NCI-H69 (cell line): ENCODE measurements at places on chromosomes 2 and 18.

- DNase-seq: no peak
Observed at GRCh38 chr18:62880034-62880433, 164.7 kb downstream of the PHLPP1 start.

DNA sequence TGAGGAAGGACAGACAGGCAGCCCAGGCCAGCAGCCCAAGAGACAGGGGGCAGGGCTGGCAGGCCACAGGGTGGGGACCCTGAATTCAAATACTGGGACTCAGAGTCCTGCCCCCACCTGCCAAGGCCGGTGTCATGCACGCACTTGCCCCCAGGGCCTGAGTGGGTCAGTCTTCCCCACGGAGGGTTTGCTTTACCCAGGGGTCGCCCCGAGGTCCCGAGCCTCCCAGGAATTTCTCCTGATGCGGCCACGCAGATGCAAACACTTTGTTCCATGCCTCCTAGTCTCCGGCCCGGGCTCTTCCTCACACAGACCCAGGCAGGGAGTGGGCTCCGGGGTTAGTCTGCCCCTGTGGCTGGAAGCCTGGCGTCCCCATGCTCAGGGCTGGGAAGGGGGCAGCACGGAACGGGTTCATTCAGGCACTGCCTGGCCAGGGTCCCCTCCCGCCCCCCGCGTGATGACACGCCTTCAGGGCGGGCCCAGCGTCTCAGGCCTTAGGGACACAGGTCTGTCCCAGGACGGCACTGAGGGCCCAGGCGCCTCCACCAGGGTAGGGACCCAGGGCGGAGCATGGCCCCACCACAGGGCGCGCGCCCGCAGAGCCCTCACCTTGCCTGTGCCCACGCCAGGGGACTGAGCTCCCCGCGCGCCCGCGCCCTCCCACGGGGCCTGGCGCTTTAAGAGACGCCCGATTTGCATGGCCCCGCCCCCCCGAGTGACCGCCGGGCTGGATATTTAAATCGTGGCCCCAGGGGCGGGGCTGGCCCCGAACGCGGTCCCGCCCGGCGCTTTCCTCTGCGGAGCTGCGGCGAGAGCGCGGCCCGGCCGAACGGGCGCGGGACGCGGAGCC, at the start of gene SNED1:
TSS of gene SNED1 (plus strand) at position 763 of the 850 bp plus-strand sequence. CDS start 220 bp downstream, outside the sequence.
- DNase-seq: peak; percentile 71

- no peak for DNase-seq
Observed at GRCh38 chr2:88542668-88543067, 84.6 kb downstream of the EIF2AK3 start.

DNA sequence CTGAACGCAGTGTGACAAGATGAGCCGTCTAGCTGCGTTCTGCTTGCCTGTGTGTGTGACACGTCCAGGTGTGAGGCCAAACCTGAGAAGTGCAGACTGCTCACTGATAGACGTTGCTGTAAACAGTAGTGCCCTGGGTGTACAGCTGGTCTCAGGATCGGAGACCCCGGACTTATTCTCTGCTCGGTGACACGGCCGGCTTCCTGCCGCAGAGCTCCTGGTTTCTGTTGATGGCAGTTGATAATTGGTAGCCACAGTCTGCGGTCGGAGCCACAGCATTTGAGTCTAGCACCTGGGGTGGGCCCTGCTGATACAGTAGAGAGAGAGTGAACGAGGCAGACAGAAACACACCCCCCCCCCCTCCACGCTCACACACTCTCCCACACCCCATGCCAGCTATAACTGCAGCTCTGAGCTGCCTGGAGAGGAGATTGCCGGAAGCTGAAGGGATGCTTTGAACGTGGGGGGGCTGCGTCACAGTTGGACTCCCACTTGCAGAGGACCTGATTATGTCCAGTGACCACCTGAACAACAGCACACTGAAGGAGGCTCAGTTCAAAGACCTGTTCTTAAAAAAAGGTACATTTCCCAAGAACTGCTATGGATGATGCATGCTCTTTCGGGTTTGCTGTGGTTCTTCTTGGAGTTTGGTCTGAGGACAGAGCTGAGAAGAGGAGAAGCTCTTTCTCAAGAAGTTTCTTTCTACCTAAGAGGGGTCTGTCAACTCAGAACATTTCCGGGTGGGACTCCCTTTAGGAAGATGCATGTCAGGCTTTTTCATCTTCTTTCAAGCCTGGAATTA, 114.0 kb downstream of the FAM210A start:
- peak; percentile 72 for DNase-seq

GRCh38 chr2:232228332-232228731, 150.2 kb upstream of the ALPP start:
- DNase-seq: no peak

DNA sequence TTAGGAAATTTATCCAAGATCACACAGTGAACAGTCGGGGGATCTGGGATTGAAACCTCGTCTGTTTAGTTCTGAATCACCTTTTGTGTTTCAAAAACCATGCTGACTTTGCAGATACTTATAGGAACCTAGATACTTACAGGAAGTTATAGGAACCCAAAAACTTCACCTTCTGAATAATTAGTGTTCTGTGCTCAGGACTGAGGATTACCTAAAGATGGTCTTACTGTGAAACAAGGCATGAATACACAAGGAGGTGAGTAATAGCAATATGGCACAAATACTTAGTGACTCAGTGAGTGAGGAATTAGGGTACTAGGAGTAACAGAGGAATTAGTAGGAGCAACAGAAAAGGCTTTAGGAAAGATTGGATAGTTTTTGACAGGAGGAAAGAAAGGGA, 145.5 kb downstream of the LRATD1 start:
- DNase-seq: no peak

- no peak for DNase-seq
Observed at GRCh38 chr2:109130723-109130995, 1.7 kb downstream of the SH3RF3 start.

- DNase-seq: no peak
Observed at GRCh38 chr2:145399131-145399530, 879.2 kb upstream of the ZEB2 start.

DNA sequence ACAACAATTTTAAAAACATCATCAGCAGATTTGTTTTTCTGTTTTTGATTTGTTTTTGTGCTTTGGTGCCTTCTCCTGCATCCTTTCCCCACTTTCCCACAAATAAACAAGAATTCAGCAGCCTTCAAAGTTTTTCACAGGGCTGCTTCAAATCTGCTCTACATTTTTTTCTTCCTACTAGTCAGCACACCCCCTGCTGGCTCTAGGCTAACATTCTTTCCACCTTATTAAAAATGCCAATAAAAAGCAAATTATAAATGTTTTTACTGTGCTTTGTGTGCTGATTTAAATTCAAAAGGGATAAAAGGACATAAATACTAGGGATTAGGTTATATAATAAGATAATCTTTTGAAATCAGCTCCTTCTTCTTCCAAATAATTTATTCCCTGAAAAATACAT, 6.2 kb upstream of the CNTNAP5 start:
- DNase-seq: no peak

- no peak for DNase-seq
Observed at GRCh38 chr18:42442656-42443055, 487.6 kb downstream of the PIK3C3 start.

DNA sequence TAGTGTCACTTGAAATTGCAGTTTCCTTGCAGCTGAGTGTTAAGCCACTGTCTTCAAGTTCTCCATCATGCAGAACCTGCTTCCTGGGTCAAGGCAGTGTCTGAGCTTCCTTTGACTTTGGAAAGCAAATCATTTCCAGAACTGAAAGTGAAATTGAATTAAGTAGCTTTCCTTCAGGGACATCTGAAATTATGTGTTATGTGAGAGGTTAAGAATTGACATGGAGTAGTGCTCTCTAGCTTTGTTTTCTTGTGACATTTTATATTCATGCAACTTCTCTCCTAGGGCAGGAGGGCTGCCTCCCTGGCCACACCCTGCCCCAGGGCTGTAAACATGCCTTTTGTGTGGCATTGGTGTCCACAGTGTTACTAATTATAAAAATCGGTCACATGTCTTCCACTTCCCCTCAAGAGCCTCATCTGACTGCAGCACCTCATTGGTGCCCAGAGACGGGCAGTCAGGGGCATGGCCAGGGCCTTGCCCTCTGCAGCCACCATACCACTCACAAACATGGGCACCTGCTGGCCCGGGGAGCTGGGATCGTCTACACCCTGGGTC, 14.4 kb downstream of the RAB12 start:
- DNase-seq: peak; percentile 95

GRCh38 chr18:77167251-77167650, 34.7 kb upstream of the MBP start:
- no peak for DNase-seq

DNA sequence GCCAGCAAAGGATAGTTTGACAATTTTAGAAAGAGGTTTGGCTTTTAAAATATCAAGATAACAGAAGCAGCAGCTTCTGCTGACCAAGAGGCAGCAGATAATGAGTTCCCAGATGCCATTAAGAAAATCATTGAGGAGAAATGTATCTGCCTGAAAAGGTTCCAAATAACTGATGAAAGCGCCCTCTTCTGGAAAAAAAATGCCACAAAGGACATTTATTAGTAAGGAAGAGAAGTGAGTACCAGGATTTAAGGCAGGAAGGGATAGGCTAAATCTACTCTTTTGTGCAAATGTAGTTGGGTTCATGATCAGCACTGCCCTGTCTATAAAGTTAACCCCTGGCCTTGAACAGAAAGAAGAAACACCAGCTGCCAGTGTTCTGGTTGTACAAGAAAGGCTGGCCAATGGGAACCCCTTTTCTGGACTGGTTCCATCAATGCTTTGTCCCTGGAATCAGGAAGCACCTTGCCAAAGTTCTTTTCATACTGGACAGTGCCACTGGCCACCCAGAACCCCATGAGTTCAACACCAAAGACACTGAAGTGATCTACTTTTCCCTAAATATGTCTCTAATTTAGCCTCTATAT, 40.6 kb downstream of the DHX57 start:
- DNase-seq: peak; percentile 32

DNA sequence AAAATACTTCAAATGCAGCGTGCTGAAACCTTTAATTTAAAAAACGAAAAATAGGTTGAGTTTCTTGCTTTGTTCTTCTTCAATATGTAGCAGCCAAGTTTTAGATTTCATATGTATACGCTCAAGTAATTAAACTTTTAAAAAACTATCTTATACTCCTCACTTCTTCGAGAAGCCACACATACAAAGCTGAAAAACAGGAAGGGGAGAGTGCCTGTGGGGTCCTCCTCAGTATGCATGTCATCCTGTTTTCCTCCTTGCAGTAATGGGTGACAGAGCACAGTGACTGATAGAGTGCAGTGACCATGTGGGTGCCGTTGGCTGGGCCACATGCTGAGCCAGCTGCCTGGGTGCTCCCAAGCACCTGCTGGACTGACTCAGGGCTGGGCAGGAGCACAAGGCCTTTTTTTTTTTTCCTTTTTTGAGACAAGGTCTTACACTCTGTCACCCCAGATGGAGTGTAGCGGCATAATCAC, 33.3 kb downstream of the UXS1 start:
- DNase-seq: no peak

- no peak for DNase-seq
Observed at GRCh38 chr2:14420851-14421250, 211.7 kb upstream of the LRATD1 start.

GRCh38 chr2:178891265-178891958, 84.2 kb upstream of the TTN start:
- DNase-seq: peak; percentile 67

DNA sequence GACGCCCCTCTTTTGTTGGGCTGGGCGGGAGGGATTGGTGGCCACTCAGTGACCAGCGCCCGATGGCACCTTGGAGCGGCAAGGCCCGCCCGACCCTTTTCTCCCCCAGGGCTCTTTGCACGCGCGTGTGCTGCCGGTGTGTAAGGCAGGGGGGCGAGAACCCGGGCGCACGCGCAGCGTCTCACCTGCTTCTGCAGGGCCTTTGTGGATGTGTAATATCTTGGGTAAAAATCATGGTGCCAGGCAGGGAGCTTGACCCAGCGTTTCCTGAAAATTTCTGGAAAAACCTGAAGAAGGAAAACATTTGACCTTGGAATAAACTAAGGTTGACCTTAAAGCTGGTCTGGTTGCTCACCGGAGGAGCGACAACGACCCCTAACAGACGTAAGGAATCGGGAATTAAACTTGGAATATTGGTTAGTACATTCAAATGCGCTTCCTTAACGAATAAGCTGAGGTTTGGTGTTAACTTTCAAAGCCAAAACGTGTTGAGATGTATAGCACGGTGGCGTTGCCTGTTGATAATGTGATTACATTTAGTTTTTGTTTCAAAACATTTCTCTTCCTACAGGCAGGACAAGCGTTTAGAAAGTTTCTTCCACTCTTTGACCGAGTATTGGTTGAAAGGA, 438 bp downstream of the HSPE1 start:
- DNase-seq: peak; percentile 73

- DNase-seq: no peak
Observed at GRCh38 chr2:231132129-231132528, 7.3 kb upstream of the HTR2B start.

DNA sequence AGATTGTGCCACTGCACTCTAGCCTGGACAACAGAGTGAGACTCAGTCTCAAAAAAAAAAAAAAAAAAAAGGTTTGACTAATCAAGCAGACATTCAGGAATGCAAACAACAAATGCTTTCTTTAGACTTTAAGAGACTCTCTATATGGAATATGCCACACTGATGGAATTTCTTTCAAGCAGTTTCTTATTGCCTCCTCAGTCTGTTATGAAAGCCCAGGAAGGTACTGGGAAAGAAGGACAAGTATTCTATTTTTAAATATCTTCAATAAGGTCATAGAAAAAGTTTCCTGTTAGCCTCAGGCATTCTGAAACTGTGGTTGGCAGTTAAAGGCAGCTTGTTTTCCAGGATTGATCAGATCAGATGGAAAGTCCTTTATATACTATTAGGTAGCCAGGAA, 241.6 kb downstream of the PIK3C3 start:
- no peak for DNase-seq

DNA sequence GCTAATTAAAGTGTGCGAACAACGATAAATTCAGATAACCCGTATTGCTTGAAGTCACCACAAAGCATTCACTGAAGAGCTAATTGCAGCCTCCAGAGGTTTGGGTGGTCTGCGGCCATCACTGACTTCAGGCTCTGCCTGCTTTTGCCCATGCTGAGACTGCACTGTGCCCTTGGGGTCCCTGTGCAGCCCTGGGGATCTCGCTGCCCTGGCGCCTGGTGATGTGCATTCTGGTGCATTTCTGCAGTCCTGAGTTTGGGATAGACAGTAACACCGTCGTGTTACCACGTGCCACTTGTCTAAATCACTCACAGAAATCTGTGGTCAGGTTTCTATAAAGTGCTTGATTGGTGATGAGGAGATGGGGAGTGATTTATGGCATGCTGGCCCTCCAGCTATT, 27.6 kb downstream of the LDLRAD4 start:
- no peak for DNase-seq

DNA sequence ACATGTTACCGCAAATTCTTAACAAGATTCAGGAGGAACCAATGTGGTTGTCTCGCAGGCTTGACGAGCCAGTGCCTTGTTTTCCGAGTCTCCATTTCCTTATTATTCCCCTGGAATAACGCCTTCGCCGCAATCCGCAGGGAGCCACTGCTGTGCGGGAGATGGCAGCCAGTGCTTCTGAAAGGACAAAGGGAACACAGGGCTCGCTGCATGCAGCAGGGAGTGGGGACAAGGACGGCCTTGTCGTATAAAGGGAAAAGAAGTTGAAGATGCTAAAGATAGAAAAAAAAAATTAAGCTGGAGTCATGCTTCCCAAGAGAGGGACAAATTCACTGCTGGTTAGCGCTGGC, 221.4 kb downstream of the NDUFA10 start:
- DNase-seq: no peak
